Ovary (tissue), 10 donors: ENCODE measurements at places on chromosomes 13 and 19. TPM values are rescaled to one million over a fixed set of nuclear protein-coding genes. Genes with fewer than 3 reads are reported as not detected.

Gene FRY
- 19.0 TPM for total RNA-seq

Gene MEIOSIN
- total RNA-seq: not detected

Gene AMER2
- 0.05 TPM for total RNA-seq

Gene HNRNPM
- total RNA-seq: 154 TPM

Gene LRRC63
- 0.20 TPM for total RNA-seq

Gene FUT1
- 0.48 TPM for total RNA-seq
